ENCODE measurements at places on chromosomes 5 and 9. TPM values are rescaled to one million over a fixed set of nuclear protein-coding genes. Genes with fewer than 3 reads are reported as not detected.

DNA sequence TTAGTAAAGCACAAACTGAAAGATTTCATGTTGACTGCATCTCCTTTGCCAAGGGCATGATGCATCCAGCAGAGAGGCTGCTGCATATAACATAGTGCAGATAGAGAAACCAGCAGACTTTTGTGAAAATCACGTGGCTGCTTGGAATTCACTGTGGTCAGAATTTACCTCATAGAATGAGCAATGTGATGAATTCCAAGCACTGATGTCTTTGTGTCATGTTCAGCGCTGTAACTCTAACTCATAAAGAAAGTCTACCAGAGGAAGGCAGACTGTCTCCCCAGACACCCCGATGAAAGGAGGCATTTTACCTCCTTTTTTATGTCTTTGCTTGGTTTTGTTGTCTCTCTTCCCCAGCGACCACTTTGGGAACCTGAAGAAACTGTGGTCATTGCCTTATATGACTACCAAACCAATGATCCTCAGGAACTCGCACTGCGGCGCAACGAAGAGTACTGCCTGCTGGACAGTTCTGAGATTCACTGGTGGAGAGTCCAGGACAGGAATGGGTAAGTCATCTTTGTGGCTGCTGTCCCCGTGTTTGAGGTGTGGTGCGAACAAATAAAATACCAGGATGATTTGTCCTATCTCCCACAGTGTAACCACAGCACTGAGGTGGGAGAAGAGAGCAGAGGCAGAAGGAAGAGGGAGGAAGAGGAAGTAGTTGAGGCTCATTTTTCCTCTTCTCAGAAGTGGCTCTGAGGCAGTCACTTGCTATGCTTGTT, 42.0 kb downstream of the ITK start:
- H3K36me3 ChIP-seq = no peaks in the 10 kb centered on the region
- no peak overlapping the region for H3K27ac ChIP-seq

GRCh38 chr5:124859027-124859426, 112.6 kb upstream of the ZNF608 start:
- peaks cover 10% of the 10 kb centered on the region for H3K4me1 ChIP-seq
- no peak overlapping the region for H3K4me3 ChIP-seq
- no peak for DNase-seq
- no peak overlapping the region for H3K27ac ChIP-seq
- H3K36me3 ChIP-seq = no peaks in the 10 kb centered on the region

DNA sequence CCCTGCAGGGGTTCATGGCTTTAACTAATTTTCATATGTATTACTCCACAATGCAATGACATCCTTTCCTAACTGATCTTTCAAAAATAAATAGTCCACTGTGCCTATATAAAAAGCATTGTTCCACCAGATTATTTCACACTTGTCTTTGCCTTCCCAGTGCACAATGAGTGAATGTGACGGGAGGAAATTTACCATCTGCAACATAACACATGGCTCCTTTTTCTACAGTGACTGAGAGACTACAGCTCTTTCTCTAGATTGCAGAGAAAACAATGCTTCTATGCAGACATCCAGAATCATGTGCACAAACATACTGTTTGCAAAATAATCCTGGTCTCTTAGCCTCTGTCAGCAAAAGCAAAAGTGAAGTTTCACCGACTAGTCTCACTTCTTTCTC, 483.7 kb upstream of the PIK3R1 start:
- H3K36me3 ChIP-seq = no peaks in the 10 kb centered on the region
- H3K4me3 ChIP-seq = no peak overlapping the region
- DNase-seq = no peak

Gene PCDHB7
- total RNA-seq = 1.2 TPM

GRCh38 chr5:64973215-64973614, 204.5 kb downstream of the CWC27 start:
- H3K4me1 ChIP-seq = no peaks in the 10 kb centered on the region
- DNase-seq = no peak
- no peaks in the 10 kb centered on the region for H3K27me3 ChIP-seq
- H3K4me3 ChIP-seq = no peak overlapping the region
- peaks cover 25% of the 10 kb centered on the region for H3K36me3 ChIP-seq

DNA sequence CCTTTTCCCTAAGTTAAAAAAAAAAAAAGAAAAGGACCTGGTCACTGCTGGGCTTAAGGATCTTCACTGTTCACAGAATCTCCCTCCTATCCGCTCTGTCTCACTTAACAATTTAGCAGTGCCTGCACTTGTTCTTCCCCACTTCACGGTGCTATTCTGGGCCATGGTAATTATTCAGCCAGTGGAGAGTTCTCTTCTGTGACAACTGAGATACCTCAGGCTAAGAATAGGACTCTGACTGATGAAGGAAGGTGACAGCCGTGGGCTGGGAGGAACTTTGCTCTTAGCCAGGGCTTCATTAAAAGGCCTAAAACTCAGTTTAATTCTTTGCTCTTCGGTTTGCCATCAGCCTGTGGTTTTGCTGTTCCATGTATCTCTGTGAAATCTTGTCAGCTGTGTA, 51.9 kb upstream of the ENTREP1 start:
- no peaks in the 10 kb centered on the region for H3K36me3 ChIP-seq
- no peak overlapping the region for H3K4me3 ChIP-seq
- no peak for DNase-seq
- H3K27me3 ChIP-seq = peaks cover 7% of the 10 kb centered on the region

Gene GGTA1
- total RNA-seq = 1.1 TPM

- no peak for DNase-seq
- no peaks in the 10 kb centered on the region for H3K4me1 ChIP-seq
Observed at GRCh38 chr9:135579356-135579755, 17.8 kb downstream of the PAEP start.

- DNase-seq = no peak
- peak overlapping the region; percentile 71 for H3K4me3 ChIP-seq
- H3K27me3 ChIP-seq = peaks cover 93% of the 10 kb centered on the region
- no peaks in the 10 kb centered on the region for H3K36me3 ChIP-seq
- no peak overlapping the region for H3K27ac ChIP-seq
Observed at GRCh38 chr5:111069839-111070238, 1.7 kb upstream of the TSLP start.
